Esophagus muscularis mucosa (tissue), 4 donors: ENCODE measurements at places on chromosomes 2 and 18. TPM values are rescaled to one million over a fixed set of nuclear protein-coding genes. Genes with fewer than 3 reads are reported as not detected.

DNA sequence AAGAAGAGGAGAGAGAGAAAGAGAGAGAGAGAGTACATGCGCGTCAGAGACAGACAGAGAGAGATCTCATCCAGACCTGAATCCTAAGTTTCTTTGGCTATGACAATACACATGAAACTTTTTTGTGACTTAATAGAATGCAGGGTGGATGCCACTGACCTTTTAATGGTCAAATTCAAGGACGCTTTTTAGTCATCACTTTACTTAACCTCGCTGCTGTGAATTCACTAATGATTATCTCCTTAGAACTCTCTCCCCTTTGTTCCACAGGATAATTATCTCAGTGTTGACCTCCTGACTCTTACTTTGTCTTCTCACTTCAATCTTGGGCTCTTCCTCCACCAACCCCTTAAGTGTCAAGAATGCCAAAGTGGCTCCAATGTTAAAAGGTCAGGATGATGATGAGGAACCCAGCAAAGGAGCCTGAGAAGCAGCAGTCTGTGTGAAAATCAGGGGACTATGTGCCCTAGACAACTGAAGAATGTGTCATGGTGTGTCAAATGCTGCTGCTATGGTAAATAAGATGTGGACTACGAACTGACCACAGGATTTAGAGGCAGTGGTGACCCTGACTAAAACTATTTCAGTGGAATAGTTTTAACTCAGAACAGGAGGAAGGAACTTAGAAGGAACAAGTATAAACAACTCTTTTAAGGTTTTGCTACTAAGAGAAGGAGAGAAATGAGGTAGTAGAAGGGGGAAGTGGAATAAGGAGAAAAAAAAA, 382.1 kb downstream of the ZEB2 start:
- no peak for DNase-seq

DNA sequence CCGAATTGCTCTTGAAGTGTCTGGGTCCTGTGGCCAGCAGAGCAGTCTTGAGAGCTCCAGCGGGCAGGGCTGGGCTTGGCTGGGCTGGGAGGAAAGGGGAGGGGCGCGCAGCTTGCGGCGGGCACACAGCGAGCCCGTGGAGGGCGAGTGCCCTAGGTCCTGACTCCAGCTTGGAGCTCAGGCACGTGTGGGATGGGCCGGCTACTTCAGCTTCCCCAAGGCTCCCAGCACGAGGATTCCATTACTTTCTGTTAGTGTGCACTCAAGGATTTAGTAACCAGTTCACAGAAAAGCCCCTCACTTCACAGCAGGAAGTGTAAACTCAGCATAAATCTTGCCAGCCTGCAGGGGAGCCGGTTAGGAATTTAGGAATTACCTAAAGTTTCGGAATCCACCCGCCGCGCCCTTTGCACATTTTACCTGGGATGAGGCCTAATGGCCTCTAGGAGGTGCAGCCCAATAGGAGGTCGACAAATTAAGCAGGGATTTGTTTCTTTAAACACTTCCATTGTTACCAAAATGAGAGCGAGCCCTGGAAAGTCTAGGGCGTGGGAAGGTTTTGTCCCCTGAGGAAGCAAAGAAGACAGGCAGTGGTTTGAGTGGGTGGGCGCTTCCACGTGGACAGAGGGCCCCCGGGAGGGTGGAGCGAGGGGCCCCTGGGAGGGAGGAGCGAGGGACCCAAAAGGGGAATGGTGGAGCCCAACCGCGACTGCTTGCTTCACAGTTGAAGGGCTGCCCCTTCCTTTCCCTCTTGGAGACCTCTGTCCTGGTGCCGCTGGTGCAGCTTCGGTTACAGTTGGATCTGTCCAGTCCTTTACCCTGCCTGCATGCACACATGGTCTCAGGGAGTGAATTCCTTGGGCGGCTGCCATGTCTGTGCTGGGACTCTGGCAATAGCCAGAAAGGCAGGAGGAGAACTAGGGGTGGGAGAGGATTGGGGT, 93.3 kb downstream of the CTAGE1 start:
- DNase-seq: no peak

- no peak for DNase-seq
Measured at GRCh38 chr2:84781942-84782716, 98.8 kb downstream of the TRABD2A start.

- DNase-seq: no peak
Measured at GRCh38 chr18:79983793-79984192, 4.6 kb downstream of the TXNL4A start.

DNA sequence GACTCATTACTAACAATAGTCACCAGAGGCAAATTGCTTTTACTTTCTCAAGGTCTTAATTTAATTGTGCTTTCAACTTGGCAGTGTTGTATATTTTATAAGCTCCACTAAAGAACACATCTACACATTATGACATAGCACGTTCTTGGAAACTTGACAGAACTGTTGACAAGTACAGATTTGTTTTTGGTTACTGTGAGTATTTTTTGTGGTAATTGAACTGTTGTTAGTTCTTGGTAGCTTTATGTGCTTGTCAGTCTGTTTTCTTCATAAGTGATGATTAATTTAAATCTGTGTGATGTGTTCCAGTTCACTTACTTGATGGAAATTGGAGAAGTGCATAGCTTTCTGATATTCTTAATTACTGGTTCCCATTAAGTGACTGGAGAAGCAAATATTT, 63.9 kb downstream of the COMMD1 start:
- no peak for DNase-seq

GRCh38 chr18:61764381-61764780, 128.4 kb downstream of the RNF152 start:
- no peak for DNase-seq

GRCh38 chr2:44801289-44801840, 140.1 kb upstream of the SIX3 start:
- no peak for DNase-seq

The HOXD4 gene
- 0.98 TPM for total RNA-seq

The ZC3H15 gene
- 70.2 TPM for total RNA-seq

The FAM136A gene
- total RNA-seq: 22.8 TPM
